ENCODE measurements at places on chromosomes 2 and 18. TPM values are rescaled to one million over a fixed set of nuclear protein-coding genes. Genes with fewer than 3 reads are reported as not detected.

RBMS1 gene
- 0.31 TPM for total RNA-seq

DNA sequence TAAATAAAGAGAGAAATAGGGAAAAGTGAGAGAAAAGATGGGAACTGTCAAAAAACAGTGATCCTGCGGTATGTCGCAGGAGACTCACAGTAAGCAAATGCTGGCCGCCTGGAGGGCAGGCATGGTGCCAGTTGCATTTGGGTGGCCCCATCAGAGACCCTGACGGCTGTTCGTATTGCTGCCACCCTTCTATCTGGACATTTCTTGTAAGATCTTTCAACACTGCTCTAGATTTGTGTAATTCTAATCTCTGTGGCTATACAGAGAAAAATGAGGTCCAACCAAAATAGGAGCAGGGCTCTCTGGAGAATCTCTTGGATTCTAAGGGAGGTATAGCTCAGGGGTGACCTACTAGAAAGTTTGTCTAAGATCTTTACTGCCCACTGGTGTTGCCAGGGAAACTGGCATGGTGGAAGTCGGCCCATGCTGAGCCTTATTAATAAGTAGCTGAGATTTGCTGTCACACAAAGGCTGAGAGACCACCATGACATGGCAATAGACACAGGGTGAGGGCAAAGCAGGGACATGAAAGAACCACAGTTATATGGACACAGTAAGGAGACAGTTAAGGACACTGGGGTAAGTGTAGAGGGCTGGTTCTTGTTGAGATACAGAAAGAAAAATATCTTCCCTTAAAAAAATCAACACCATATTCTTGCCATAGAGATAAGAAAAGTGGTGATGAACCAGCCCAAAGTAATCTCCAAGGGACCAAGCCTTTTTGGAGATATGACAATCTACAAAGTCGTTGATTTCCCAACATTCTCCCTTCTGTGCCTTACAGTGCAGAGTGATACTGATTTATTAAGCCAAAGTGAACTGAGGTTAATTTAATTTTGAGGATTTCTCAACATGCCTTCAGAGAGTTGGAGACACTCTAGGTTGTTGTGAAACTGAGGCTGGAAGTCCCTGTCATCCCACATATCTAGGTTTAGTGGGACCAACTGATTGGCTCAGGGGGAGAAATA, 26.4 kb upstream of the FZD7 start:
- DNase-seq: no peak

DNA sequence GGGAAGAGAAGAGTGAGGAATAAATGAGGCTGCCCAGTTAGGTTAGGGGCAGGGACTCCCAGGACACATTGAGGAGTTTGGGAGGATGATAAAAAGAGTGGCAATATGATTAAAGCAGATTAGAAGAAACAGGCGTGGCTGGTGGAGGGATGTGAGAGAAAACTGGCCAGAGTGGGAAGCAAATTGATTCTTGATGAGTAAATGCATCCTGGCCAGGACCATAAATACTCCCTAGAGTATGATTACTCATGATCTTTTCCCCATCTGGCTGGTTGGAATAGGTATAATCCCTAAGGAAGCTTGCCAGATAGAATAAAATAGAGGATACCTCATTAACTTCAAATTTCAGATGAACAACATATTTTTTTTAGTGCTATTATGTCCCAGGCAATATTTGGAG, 21.5 kb upstream of the DAW1 start:
- DNase-seq: no peak

GRCh38 chr2:64942693-64943092, 46.5 kb upstream of the SLC1A4 start:
- DNase-seq: no peak

DNA sequence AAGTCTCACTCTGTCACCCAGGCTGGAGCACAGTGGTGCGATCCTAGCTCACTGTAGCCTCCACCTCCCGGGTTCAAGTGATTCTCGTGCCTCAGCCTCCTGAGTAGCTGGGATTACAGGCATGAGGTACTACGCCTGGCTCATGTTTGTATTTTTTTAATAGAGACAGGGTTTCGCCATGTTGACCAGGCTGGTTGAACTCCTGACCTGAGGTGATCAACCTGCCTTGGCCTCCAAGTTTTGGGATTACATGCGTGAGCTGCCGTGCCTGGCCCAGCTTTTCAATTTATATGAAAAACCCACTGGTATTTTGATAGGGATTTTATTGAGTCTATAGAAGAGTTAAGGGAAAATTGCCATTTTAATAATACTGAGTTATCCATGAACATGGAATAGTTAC, 63.3 kb downstream of the XRCC5 start:
- no peak for DNase-seq

MOCOS gene
- 0.38 TPM for total RNA-seq

AFF3 gene
- 4.1 TPM for total RNA-seq

DNA sequence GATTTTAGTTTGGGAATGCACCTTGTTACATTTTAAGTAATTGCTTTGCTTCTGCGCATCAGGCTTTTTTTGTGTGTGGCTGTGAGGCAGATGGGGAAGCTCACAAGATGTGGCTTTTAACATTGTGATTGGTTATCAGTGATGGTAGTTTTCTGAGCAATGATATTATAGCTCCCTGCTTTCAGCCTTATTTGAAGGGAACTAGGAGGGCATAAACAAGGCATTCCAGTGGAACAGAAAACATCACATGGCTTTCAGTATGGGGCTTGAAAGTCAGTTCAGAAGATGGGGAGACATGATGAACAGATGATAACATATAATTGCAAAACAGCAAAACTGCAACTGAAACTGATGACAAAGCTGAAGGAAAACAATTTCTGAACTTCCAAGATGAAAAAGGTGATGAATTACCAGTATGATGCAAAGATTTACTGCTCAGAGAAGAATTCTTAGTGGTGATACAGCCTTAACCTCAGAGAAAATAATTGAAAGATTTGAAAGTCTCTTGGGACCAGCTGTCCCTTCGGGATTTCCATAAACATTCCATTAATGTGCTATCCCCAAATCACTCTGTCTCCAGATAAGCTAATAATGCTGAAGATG, 439.7 kb downstream of the RND3 start:
- no peak for DNase-seq

DNA sequence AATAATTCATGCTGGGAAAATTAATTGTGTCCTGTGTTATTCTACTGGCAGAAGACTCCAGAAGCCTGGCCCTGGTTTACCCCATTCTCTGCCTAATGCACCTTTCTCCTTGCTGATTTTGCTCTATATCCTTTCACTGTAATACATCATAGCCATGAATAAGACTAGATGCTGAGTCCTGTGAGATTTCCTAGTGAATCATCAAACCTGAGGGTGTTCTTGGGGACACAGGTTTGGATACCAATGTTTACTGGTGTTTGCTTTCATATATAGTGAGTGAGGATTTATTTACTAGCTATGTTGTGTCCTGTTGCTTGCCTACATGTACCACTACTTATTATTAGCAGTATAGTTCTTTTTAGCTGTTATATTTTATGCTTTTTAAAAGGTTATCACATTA, 6.5 kb downstream of the METTL5 start:
- DNase-seq: no peak

DNA sequence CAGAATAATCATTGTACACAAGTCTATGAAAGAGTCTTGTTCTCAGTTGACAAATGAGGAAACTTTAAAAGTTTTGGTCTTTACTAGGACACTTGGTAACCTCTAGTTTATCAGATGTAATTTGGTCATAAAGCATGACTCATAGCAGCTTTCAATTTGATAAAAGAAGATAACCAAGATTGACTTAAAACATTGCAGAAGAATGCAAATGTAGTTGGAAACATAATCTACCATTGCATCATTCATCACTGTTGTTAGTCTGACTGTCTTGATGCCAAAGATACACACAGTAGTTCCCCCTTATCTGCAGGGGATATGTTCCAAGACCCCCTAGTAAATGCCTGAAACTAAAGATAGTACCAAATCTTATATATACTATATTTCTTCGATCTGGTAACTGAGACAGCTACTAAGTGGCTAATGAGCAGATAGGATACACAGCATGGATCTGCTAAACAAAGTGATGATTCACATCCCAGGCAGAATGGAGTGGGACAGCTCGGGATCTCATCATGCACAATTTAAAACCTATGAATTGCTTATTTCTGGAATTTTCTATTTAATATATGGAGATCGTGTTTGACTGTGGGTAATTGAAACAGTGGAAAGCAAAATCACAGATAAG, 131.4 kb upstream of the CCDC68 start:
- no peak for DNase-seq

DSG1 gene
- total RNA-seq: 3.9 TPM

- DNase-seq: no peak
These were observed 87.4 kb downstream of the FAM210A start for GRCh38 chr18:13638719-13639595.

Measured in GM12878 (cell line).